Cortex of kidney (tissue), 1 donor: ENCODE measurements at places on chromosomes 2 and 18.

DNA sequence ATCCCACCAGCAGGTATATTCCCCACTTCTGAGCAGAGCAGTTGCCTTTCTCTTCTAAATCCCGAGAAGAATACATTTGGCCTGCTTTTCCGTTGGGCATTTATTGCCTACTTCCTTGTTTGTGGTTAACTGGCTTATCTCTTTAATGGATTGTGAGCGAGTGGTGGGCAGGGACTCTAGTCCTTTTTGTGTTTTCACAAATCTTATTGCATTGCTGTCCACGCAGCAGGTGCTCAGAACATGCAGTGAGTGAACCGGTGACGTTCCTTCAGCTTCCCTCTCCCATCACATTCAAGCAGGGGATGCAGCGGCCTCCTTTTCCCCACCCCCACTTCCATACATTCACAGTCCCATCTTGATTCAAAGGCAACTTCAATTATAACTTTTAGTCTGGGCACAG, 28.9 kb upstream of the GAREM2 start:
- no peak for DNase-seq

DNA sequence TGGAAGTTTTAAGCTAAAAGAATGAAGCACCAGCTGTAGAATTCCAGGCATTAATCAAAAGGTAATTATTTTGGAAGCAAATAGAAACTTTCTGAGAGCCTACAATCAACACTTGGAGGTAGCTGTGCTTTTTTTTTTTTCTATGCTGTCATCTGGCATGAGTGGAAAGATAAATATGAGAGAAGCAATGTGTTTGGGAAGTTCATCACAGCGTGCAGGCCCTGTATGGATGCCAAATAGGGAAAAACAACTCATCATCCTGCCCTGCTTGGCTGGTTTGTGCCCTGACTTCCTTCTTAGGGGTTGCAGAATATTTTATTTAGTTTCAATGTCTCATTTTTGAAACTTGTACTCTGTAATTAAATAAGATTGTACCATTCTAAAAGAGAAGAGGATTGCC, 437.4 kb downstream of the PIK3C3 start:
- DNase-seq: no peak

DNA sequence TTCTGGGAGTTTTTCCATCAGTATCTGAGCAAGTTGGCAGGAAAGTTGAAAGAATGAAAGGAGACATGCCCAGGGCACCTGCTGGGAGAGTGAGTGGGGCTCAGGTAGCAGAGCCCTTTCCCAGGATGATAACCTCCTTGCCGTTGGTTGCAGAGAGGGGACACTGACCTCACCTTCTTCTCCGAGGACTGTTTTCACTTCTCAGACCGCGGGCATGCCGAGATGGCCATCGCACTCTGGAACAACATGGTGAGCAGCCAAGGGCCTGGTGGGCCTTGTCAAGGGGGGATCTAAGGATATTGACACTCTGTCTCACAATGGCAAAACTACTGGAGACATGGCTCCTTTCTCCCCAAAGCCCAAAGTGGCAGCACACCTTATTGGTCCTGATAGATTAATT, 118.8 kb upstream of the PPP1CB start:
- no peak for DNase-seq

DNA sequence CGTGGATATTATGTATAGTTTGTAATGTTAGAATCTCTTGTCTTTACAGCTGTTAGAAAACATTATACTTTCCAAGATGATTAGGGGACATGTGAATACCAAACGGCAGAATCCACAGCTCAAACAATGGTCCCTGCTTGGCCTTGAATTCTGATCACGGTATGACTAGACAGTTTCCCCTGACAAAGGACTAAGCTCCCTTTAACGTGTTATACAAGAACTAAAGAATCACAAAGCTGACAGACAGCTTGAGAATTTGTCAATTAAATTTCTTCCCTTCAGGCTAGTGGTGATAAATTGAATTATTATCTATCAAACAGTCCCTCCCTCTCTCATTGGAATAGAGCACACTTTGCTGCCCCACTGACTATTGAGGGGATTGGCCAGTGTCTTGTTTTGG, 359.2 kb upstream of the ID2 start:
- DNase-seq: no peak

DNA sequence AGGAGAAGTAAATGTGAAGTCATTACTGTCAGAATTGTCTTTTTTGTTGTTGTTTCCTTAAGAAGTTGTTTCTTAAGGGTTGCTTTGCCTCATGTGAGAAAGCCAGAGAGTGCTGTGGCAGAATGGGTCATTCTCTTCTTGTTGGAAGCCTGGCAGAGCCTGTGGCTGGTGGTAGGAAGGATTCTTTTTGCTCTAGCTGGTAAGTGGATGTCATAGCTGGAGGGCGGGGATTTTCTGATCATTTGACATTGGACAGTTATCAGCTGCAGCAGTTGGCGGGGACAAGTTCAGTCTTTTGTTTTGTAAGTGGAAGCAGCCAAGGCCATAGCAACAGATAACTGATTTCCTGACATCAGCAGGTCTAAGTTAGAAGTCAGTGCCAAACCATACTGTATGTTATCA, 5.5 kb upstream of the RMDN2 start:
- no peak for DNase-seq

GRCh38 chr2:105183555-105184323, 57.8 kb upstream of the GPR45 start:
- DNase-seq: no peak

DNA sequence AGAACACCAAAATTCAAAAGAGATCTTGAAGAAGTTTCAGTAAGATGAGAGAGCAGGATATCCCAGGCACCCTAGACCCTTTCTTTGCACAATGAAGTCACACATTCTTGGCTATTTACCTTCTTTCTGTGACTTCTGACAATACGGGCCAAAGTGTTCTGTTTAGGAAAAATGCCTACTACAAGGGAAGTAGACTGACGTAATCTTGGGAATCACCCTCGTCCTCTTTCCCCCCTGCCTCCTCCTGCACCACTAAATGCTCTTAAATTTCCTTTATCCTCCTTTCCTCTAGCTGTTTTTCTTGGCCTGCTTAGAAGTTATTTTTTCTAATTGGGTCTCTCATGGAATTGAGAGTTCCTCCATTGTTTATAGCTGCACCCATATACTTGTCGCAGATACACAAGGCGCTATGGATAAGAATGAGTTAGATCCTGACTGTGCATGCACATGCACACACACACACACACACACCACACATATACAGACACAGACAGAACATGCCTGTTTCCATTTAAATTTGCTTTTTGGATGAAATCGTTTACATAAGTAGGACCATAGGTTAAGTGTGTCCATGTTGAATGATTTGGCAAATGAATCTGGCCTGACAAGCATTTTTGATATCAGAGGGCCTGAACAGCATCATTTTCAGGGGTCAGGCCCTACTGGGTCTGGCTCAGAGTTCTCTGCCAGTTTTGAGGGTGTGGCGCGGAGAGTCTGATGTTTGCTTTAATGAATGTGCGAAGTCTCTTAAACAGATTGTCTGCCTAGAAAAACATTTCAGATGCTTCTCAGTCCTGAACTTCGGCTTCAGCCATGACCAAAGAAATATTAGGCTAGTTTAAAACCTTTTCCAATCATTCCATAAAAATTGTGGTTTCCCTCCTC, 131.9 kb upstream of the NT5C1B start:
- no peak for DNase-seq

DNA sequence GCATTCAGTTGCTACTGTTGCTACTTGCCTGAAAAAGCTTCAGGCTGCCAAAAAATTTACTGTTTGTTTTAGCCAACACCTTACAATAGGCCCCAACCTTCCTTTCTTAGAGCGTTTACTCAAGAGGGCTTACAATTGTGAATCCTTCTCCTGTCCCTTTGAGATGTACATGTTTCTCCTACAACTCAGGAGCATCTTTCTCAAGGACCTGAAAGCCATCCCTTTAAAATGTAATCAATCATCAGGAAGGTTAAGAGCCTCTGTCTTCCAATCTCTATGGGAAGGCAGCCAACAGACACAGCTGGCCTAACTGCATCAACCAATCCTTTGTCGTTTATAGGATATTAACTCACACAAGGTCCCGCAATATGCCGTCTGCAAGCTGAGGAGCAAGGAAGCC, 3.4 kb upstream of the IER3IP1 start:
- DNase-seq: no peak
